ENCODE measurements at places on chromosomes 2 and 18. TPM values are rescaled to one million over a fixed set of nuclear protein-coding genes. Genes with fewer than 3 reads are reported as not detected.

The PRKCE gene
- 7.9 TPM for total RNA-seq

The LAMA3 gene
- total RNA-seq, result 233 TPM

The GALR1 gene
- total RNA-seq, result not detected

The TRIP12 gene
- 126 TPM for total RNA-seq

The PLEKHB2 gene
- 53.3 TPM for total RNA-seq

The CAPN10 gene
- 73.6 TPM for total RNA-seq

The ASIC4 gene
- total RNA-seq, result not detected

The ANKRD30B gene
- total RNA-seq, result not detected

The ASB18 gene
- total RNA-seq, result not detected

The CELF4 gene
- total RNA-seq, result not detected

The FOXD4L1 gene
- total RNA-seq, result not detected

The REG3A gene
- not detected for total RNA-seq

The GYPC gene
- 21.3 TPM for total RNA-seq

The CCDC74B gene
- total RNA-seq, result 1.1 TPM

The SLC16A14 gene
- total RNA-seq, result 10.1 TPM

The FAM117B gene
- total RNA-seq, result 19.0 TPM

The IGFBP5 gene
- total RNA-seq, result 79.1 TPM

The GPC1 gene
- total RNA-seq, result 143 TPM

The VAPA gene
- total RNA-seq, result 182 TPM

The AKAIN1 gene
- not detected for total RNA-seq

The MOGAT1 gene
- not detected for total RNA-seq

The PROC gene
- 7.1 TPM for total RNA-seq
